ENCODE measurements at places on chromosomes 3 and 15.

DNA sequence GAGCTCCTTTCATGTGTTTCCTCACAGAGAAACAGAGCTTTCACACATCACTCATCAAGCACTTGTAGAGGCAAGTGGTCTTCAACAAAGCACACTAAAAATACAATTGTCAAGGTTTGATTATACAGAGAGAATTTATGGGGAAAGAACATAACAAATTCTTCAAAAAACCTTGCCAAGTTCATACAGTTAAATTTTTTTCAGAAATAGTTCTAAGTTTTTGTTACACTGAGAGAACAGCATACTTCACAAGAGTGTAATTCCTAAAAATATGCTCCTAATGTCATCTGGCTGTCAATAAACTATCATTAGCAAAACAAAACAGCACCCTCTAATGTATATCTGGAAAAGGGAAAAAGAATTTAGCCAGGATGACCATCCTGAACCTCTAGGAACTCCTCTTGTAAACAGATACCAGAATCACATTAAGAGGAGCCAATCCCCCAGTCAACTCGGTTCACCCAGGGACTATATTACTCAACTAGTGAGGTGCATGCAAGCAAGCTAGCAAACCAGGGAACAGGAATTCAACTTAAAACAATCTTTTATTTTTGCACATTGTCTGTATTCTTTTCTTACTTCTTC lies 63.3 kb downstream of the RAD18 start:
- no peaks in the 10 kb centered on the region for H3K27me3 ChIP-seq
- H3K4me1 ChIP-seq = no peaks in the 10 kb centered on the region
- peaks cover 61% of the 10 kb centered on the region for H3K36me3 ChIP-seq
- no peak overlapping the region for H3K27ac ChIP-seq
- DNase-seq = no peak

GRCh38 chr15:36426691-36427090 lies 152.7 kb upstream of the CDIN1 start:
- peaks cover 2% of the 10 kb centered on the region for H3K27me3 ChIP-seq
- H3K4me3 ChIP-seq = no peak overlapping the region
- no peak overlapping the region for H3K27ac ChIP-seq
- no peaks in the 10 kb centered on the region for H3K4me1 ChIP-seq
- no peaks in the 10 kb centered on the region for H3K36me3 ChIP-seq

DNA sequence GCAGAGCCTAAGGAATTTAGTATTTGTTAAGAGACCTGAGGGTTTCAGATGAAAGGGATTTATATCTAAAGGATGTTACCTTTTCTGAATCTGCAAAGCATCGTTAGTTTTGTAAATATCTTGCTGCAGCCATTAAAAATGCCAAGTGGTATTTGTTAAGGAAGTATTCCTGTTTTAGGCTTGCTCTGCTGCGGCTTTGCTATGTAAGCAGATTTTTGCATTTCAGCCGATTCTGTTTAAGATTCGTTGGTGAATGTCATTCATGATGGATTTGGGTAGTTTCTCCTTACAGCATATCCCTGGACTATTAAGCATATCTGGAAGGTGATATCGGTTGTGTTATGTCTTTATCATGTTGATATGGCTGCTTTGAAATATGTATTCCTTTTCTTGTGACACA lies 1.0 kb downstream of the USP8 start:
- peaks cover 10% of the 10 kb centered on the region for H3K36me3 ChIP-seq
- peak overlapping the region; percentile 97 for H3K4me3 ChIP-seq
- peak overlapping the region; percentile 93 for H3K27ac ChIP-seq
- no peaks in the 10 kb centered on the region for H3K27me3 ChIP-seq

- no peak overlapping the region for H3K4me3 ChIP-seq
- H3K4me1 ChIP-seq = no peaks in the 10 kb centered on the region
- H3K27ac ChIP-seq = no peak overlapping the region
- DNase-seq = no peak
These were observed 187.1 kb downstream of the MEGF11 start for GRCh38 chr15:66066481-66066880.

DNA sequence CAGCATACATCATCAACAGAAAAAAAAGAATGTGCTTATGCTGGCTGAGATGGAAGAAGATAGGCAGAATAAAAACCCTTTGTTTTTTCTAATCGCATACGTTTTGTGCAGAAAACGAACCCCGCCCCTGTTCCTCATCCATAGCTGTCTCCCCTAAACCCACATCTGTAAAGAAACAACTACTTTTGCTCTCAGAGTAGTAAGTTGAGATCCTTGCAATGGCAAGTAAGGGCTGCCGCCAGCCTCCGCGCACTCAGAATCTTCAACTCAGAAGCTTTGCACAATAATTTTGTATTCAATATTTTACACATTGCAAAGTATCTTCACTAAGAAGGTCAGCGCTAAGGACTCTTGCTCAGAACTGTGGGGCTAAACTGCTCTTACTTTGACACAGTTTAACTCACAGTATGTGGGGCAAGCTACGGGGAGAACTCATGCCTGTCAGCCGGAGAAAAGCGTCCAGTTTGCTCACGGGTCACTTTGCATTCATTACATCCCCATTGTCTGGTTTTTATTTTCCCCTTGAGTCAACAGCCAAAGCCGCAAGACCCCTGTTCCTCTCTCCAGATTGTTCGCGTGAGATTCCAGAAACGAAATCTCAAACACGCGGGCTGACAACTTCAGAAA lies 1.0 kb downstream of the LYSMD4 start:
- H3K4me1 ChIP-seq = peaks cover 28% of the 10 kb centered on the region
- no peaks in the 10 kb centered on the region for H3K27me3 ChIP-seq

- no peaks in the 10 kb centered on the region for H3K4me1 ChIP-seq
- H3K27me3 ChIP-seq = no peaks in the 10 kb centered on the region
- H3K27ac ChIP-seq = no peak overlapping the region
- H3K36me3 ChIP-seq = peaks cover 6% of the 10 kb centered on the region
These were observed 141.2 kb upstream of the MANF start for GRCh38 chr3:51243924-51244323.

DNA sequence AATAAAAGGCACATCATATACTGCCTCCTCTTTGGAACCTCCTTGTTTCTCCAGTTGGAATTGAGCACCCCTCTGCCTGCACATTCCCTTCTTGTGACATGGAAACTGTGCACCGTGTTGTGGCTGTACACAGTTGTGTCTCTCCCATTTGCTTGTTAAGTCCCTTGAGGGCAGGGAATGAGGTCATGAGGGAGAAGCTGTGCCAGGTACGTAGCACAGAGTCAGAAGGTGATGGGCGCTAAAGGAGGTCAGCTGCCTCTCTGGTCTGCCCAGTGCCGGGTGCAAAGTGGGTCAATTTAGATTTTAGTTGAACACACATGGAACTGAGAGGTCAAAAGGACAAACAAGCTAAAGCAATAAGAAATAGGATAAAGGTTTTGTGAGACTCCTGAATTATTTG lies 124.4 kb downstream of the FAM43A start:
- no peak overlapping the region for H3K27ac ChIP-seq
- peaks cover 4% of the 10 kb centered on the region for H3K4me1 ChIP-seq
- no peak for DNase-seq
- H3K4me3 ChIP-seq = no peak overlapping the region

- H3K27ac ChIP-seq = no peak overlapping the region
- no peak for DNase-seq
- H3K4me1 ChIP-seq = no peaks in the 10 kb centered on the region
- peaks cover 15% of the 10 kb centered on the region for H3K27me3 ChIP-seq
These were observed 114.1 kb upstream of the TPM1 start for GRCh38 chr15:62928242-62928999.

GRCh38 chr3:37635251-37635650 lies 226.4 kb upstream of the CTDSPL start:
- no peaks in the 10 kb centered on the region for H3K36me3 ChIP-seq
- H3K4me3 ChIP-seq = no peak overlapping the region
- H3K27ac ChIP-seq = no peak overlapping the region
- peaks cover 6% of the 10 kb centered on the region for H3K27me3 ChIP-seq
